Stimulated activated CD4-positive, alpha-beta T cell treated with anti-CD3 and anti-CD28 coated beads, Interleukin-1b, Interleukin-23, amount 100 ng/mL, for 48 hours (primary cell): ENCODE measurements at places on chromosomes 3 and 15.
A peak's percentile ranks its signal among the peaks of the same experiment; 100 is the strongest.

- no peak for DNase-seq
Measured at GRCh38 chr15:41794081-41794480, 19.8 kb downstream of the MAPKBP1 start.

GRCh38 chr3:13018561-13019242 is 54.5 kb downstream of the IQSEC1 start:
- DNase-seq: no peak

DNA sequence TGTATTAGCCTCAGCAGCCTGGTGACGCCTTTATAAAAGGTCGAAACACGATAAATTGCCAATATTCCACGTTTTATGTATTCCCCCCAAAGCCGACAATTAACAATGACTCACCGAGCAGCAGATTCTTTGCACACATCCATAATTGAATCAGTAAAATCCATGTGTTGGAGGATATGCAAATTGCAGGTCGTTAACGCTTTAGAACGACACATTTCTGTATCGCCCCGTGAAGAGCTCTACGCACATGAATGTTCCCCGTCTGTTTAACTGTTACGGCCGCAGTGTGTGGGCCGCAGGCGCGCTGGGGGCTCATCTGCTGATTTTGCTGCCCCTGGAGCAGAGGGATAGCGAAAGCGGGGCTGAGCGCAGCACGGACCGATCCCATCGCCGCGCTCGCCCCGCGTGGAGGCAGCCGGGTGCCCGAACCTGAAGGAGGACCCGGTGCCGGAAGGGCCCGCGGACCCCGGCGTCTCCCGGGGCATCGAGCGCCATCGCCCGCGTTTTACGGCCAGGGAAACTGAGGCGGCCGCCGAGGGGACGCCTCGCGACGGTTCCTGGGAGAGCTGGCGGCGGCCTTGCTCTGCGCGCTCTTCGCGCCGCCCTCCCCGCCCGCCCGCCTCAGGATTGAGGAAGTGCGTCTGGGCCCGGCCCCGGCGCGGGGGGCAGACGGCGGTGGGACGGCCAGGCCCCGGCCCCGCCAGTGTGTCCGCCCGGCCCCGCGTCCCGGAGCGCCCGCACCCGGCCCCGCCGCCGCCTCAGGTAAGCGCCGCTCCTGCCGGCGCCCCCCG is at the start of gene LRRK1:
LRRK1 (plus strand) TSS at position 668 of the 791 bp plus-strand sequence. CDS start 5,276 bp downstream, outside the sequence.
- DNase-seq: no peak

GRCh38 chr3:58190882-58191281 is 19.9 kb downstream of the DNASE1L3 start:
- DNase-seq: no peak

DNA sequence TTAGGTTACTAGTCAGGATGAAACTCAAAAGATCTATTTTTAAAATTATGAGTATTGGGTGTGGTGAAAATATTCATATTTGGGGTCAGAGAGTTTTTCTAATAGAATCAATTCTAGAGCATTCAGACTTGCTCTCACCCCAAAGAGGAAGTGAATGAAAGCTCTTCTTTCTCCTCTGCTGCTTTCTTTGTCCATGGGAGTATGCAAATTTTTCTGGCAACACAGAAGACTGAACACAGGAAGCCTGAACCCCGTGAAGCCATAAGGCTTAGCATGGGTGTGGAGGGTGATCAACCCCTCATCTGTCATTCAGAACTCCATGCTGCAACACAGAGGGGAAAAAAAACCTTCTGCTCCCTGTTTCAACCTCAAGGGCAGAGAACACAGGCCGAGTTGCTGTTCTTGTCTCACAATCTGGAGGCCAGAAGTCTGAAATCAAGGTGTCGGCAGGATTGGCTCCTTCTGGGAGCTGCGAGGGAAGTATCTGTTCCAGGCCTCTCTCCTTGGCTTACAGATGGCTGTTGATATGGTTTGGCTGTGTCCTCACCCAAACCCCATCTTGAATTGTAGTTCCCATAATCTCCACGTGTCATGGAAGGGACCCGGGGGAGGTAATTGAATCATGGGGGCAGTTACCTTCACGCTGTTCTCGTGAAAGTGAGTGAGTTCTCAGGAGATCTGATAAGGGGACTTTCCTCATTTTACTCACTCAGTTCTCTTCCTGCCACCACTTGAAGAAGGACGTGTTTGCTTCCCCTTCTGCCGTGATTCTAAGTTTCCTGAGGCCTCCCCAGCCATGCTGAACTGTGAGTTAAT is 33.7 kb upstream of the CD47 start:
- DNase-seq: peak; percentile 81

- DNase-seq: no peak
Measured at GRCh38 chr3:13707456-13707855, 158.5 kb downstream of the FBLN2 start.

- DNase-seq: peak; percentile 96
Measured at GRCh38 chr15:74787251-74788041, 5.6 kb downstream of the CSK start.

DNA sequence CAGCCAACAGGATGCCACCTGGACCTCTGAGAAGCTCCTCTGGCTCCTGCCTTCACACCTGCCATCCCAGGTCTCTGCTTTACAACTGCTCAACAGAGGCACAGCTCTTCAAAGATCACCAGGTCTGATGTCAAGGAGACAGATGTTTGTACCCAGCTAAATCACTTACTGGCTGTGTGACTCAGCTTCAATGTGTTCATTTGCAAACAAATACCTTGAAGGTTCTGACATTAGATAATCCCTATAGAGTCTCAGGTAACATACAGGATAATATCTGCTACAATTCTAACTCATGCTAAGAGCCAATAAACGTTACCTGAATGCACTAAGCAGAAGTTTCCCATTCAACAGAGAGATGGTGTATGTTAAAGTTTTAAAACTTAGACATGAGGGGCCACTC is 163.4 kb upstream of the IGF1R start:
- DNase-seq: no peak

- DNase-seq: no peak
Measured at GRCh38 chr3:160174621-160175020, 50.6 kb upstream of the C3orf80 start.
